Kidney (tissue), 22 donors: ENCODE measurements at places on chromosomes 7 and 10. TPM values are rescaled to one million over a fixed set of nuclear protein-coding genes. Genes with fewer than 3 reads are reported as not detected.

- H3K27me3 ChIP-seq: no peaks in the 10 kb centered on the region
- no peak overlapping the region for H3K27ac ChIP-seq
- H3K4me3 ChIP-seq: no peak overlapping the region
These were observed 174.5 kb upstream of the HDAC9 start for GRCh38 chr7:18320971-18321567.

GRCh38 chr10:13231808-13232207 lies 2.4 kb downstream of the UCMA start:
- H3K27me3 ChIP-seq: no peaks in the 10 kb centered on the region
- H3K4me1 ChIP-seq: no peaks in the 10 kb centered on the region
- H3K36me3 ChIP-seq: no peaks in the 10 kb centered on the region
- H3K4me3 ChIP-seq: no peak overlapping the region

GRCh38 chr7:143934526-143935325 lies at the start of gene OR2F2:
Gene OR2F2, plus strand, starts transcription at chr7:143935233. Its CDS starts 0 bp downstream, at chr7:143935233.
- H3K27ac ChIP-seq: no peak within 1 kb of the TSS
- H3K4me1 ChIP-seq: no peaks in the 10 kb centered on the region
- no peaks in the 10 kb centered on the region for H3K27me3 ChIP-seq
- H3K4me3 ChIP-seq: no peak within 1 kb of the TSS

URGCP gene
- total RNA-seq: 41.0 TPM

- no peaks in the 10 kb centered on the region for H3K27me3 ChIP-seq
- no peaks in the 10 kb centered on the region for H3K4me1 ChIP-seq
- H3K4me3 ChIP-seq: no peak overlapping the region
- no peak for DNase-seq
These were observed 259.0 kb downstream of the PHTF2 start for GRCh38 chr7:78057571-78057970.

DNA sequence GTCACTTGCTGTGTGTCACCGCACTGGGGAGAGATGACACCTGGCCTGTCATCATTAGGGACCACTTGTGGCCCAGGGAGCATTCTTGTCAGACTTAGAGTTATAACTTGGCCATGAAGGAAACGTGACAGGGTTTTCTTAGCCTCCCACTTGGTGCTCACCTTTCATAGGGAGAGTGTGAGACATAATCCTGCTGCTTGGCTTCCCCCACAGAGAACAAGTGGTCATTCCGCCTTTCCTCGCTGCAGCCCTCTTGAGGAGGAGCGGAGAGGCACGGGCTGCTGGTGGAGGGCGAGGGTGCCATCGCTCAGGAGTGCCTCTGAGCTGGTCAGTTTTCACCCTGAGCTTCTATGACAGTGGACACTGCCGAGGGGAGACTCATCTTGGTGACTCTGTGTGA lies 125.0 kb upstream of the GJD4 start:
- no peaks in the 10 kb centered on the region for H3K27me3 ChIP-seq
- H3K27ac ChIP-seq: no peak overlapping the region
- no peaks in the 10 kb centered on the region for H3K4me1 ChIP-seq
- H3K36me3 ChIP-seq: no peaks in the 10 kb centered on the region

DNA sequence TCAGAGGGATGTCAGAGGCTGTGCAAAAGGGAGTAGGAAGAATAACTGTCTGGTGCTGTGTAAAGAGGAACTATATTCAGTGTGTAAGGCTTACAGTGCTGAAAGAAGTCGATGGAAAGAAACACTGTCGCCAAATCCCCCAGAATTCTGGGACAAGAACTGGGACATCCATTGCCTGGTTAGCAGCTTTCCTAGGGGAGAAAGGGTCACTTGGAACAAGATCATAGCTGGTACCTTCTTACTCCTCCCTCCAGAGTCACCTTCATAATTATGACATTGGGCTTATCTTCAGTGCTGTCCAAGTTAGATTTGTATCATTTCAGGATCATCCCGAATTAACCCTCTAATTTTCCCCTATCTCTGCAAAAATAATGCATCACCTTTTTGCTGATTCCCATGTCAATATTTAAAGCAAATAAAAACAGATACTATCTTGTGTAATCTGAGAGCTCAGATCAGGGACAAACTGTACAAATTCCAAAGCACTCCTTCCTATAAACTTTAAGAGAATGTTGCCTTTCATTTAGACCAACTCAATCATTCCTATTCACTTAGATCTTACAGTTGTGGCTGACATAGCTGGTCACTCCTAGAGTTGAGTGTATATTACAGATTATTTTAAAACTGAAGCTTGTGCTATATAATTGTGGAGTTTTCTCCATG lies 96.5 kb downstream of the DNAH11 start:
- no peak overlapping the region for H3K27ac ChIP-seq

GRCh38 chr10:121053151-121053550 lies 202.0 kb downstream of the WDR11 start:
- no peaks in the 10 kb centered on the region for H3K27me3 ChIP-seq
- H3K27ac ChIP-seq: no peak overlapping the region
- no peaks in the 10 kb centered on the region for H3K4me1 ChIP-seq
- H3K4me3 ChIP-seq: no peak overlapping the region
- DNase-seq: no peak

- no peak for DNase-seq
- H3K4me1 ChIP-seq: peaks cover 4% of the 10 kb centered on the region
- no peaks in the 10 kb centered on the region for H3K36me3 ChIP-seq
- H3K4me3 ChIP-seq: no peak overlapping the region
- H3K27me3 ChIP-seq: peaks cover 10% of the 10 kb centered on the region
These were observed 54.5 kb upstream of the LBX1 start for GRCh38 chr10:101283762-101284100.

DNA sequence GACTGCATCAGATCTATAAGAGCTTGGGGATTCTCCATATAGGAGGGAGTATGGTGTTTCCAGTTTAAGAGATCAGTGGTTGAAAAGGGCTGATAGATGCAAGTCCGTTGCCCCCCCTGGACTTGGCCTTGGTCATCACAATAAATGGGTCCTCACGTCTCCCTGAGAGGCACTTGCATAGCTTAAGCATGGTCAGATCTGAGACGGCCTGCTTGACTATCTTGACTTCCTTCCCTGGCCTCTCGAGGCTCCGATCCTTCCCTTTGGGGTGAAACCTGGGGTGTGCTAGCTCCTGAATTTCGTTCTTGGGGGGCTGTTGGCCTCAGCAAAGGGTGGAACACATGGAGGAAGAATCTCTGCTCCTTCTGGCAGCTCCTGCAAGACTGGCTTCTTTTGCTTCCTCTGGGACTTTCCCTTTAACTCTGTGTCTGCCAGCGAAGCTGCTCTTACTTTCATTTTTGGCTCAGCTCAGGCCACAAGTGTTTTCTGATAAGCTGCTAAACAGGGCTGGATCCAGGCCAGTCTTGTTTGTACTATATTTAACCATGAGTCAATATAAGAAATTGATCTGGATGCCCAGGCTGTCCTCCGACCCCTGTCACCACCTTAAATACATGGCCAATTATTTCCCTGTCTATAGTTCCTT lies 11.2 kb upstream of the ZNF485 start:
- H3K4me1 ChIP-seq: peaks cover 6% of the 10 kb centered on the region
- no peak overlapping the region for H3K27ac ChIP-seq
- no peaks in the 10 kb centered on the region for H3K36me3 ChIP-seq
- DNase-seq: no peak
- no peaks in the 10 kb centered on the region for H3K27me3 ChIP-seq
- H3K4me3 ChIP-seq: peak overlapping the region; percentile 51

DNA sequence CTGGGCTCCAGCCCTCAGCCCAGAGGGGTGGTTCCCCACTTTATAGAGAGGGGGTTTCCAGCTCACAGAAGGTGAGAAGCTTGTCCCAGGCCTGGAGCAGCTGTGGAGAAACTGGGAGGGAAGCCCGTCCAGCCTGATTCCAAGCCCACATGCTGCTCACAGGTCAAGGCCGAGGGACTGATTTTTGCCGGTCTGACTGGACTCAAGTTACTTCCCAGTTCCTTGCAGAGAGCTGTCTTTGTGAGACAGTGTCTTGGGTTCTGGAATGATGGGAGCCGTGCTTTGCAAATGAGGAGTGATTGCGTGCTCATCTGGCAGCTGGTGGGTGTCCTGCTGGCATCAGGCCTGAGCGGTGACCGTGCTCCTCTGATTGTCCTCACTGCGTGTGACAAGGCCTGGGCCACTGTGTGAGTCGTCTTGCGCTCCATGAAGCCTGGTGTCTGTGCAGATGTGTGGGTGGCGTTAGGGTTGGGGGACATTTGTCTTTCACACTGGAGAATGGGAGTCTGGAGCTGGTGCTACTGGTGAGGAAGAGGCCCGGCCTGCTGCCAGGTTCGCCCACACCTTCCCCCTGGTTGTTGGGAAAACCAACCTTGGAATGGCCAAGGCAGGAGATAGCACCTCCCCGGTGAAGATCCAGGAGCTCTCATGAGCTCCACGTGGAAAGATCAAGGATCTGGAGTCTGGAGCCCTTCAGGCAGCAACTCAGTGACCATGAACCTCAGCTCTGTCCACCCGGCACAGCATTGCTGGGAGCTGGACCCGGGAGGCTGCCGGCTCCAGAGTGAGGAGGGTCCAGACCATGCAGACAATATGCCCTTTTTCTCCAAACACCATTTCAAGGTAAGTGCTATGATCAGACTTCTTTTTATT lies 129.6 kb downstream of the SMURF1 start:
- H3K36me3 ChIP-seq: peaks cover 4% of the 10 kb centered on the region
- H3K4me1 ChIP-seq: no peaks in the 10 kb centered on the region
- DNase-seq: no peak
- H3K27me3 ChIP-seq: no peaks in the 10 kb centered on the region
- no peak overlapping the region for H3K4me3 ChIP-seq

- no peaks in the 10 kb centered on the region for H3K27me3 ChIP-seq
- H3K36me3 ChIP-seq: no peaks in the 10 kb centered on the region
- no peak for DNase-seq
These were observed 109.9 kb upstream of the TCERG1L start for GRCh38 chr10:131421381-131421780.

MASTL gene
- total RNA-seq: 10.3 TPM

- no peak for DNase-seq
- no peak overlapping the region for H3K27ac ChIP-seq
- no peak overlapping the region for H3K4me3 ChIP-seq
- H3K4me1 ChIP-seq: no peaks in the 10 kb centered on the region
- H3K36me3 ChIP-seq: peaks cover 12% of the 10 kb centered on the region
These were observed 64.2 kb downstream of the AVL9 start for GRCh38 chr7:32559480-32559879.

MYO1G gene
- total RNA-seq: 14.3 TPM

GRCh38 chr10:22333167-22333974 lies 11.9 kb upstream of the SPAG6 start:
- H3K27me3 ChIP-seq: peaks cover 35% of the 10 kb centered on the region
- peak; percentile 25 for DNase-seq
- H3K27ac ChIP-seq: no peak overlapping the region
- H3K4me3 ChIP-seq: no peak overlapping the region
- H3K36me3 ChIP-seq: peaks cover 7% of the 10 kb centered on the region

- H3K4me3 ChIP-seq: no peak overlapping the region
- H3K36me3 ChIP-seq: no peaks in the 10 kb centered on the region
- H3K27ac ChIP-seq: no peak overlapping the region
- no peak for DNase-seq
- no peaks in the 10 kb centered on the region for H3K27me3 ChIP-seq
These were observed 8.4 kb downstream of the PRF1 start for GRCh38 chr10:70594161-70594560.

GRCh38 chr7:73700069-73700423 lies 16.6 kb downstream of the BUD23 start:
- H3K4me3 ChIP-seq: no peak overlapping the region
- no peak overlapping the region for H3K27ac ChIP-seq
- H3K27me3 ChIP-seq: no peaks in the 10 kb centered on the region
- DNase-seq: peak; percentile 40
- H3K36me3 ChIP-seq: peaks cover 22% of the 10 kb centered on the region
- no peaks in the 10 kb centered on the region for H3K4me1 ChIP-seq
